ENCODE measurements at places on chromosomes 2 and 18.

DNA sequence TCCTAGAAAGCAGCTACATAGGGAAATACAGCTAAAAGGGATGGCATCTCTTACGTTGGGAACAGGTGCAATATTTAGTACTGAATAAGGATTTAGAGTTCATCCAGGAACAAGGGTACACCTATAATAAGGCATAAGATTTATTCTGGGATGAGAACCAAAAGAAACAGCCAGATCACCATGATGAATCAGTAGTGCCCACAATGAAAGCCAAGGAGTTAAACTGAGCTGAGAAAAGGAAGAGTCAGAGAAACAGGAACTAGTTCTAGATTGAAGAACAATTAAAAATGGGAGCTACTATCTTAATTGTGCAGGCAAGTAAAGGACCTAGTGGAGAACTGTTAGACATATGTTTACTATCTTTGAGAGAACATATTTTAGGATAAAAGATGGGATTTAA, 692.3 kb downstream of the LRP1B start:
- no peak for DNase-seq

- DNase-seq = no peak
Observed at GRCh38 chr2:102122115-102122514, 20.4 kb upstream of the IL1R1 start.

DNA sequence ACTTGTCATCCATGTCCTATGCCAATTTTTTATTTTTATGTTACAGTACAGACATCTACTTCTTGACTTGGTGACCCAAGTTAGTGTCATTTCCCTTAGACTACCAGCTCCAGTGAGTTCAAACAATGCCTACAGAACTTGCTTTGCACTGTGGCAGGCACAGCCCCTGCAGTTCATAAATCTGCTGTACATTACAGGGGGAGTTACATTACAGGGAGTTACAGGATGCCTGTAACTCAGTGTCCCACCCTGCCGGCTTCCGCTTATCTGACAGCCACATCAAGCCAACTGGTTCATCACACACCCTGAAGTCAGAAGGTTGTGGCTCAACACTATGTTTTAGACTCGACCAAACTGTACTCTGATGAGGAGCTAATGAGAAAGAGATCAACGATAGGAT, 7.8 kb upstream of the NPAS2 start:
- no peak for DNase-seq

DNA sequence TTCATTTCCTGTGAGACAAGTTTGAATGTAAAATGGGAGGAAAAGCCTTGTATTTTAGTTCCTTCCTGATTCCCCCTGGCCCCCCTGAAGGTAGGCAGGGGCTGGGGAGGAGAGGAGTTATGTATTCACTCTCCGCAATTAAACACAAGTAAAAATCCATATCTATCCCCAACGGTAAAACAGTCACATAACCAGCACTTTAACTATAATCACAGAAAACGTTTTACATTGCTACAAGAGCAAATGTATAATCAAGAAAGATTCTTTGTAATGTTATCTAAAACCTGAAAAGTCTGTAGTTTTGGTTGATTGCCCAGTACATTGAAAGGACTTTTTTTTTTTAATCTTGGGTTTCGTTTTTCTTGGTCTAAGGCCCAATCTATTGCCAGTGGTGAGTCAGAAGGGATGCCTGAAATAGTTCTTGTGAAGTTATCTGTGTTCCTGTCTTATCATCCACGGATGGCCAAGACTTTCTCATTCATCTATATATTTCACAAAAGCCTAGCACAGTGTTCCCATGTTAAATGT, 34.5 kb upstream of the CCNYL1 start:
- no peak for DNase-seq

- no peak for DNase-seq
Observed at GRCh38 chr18:48611785-48612480, 73.1 kb downstream of the CTIF start.

DNA sequence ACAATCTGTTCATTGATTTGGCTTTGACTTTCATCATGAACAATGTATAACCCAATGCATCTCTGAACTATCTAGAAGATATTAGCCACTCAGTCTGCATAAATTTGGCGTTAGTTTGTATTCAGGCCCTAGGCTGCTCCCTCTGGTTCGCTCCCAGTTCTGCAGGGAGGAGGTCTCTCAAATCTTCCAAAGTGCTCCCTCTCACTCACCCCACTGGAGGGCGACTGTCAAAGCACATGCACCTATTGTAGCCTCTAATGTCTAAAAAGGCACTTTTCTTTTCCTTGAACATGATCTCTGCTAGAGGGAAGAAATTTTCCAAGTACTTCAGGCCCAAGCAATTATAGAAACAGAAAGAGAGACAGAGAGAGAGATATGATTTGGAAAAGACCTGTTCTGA, 291.5 kb downstream of the TDRD15 start:
- no peak for DNase-seq

- DNase-seq = no peak
Observed at GRCh38 chr2:209095432-209095831, 328.4 kb upstream of the MAP2 start.

DNA sequence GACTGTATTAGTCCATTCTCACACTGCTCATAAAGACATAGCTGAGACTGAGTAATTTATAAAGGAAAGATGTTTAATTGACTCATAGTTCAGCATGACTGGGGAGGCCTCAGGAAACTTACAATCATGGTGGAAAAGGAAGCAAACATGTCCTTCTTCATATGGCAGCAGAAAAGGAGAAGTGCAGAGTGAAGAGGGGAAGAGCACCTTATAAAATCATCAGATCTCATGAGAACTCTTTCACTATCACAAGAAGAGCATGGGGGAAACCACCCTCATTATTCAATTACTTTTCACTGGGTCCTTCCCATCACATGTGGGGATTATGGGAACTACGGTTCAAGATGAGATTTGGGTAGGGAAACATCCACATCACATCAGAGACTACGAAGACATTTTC, 43.0 kb upstream of the CAVIN2 start:
- DNase-seq = no peak

DNA sequence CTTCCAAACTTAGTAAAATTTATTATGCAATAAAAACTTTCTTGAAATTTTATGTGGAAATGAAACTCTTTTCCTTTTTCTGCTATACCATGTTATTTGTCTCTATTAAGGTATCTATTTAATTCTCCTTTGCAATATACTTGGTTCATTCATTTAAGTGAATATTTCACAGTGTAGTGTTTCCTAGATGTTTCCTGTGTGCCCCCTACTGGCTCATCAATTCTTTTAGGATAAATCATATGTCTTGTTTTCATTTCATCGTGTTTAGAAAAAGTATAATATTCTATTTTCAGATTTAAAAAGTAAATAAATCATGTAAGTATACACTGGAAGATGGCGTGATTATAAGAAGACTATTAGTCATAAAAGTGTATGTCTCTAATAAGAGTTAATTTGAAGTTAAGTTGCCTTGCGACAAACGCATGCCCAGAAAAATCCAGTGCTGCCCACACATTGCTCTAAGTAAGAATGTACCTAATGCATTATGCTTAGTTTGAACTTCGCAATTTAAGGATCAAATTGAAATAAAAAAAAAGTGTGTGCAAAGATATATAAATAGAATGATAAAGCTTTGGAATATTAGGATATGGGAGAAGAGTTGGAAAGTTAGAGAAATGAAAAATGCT, 525.4 kb downstream of the KCNJ3 start:
- DNase-seq = no peak

DNA sequence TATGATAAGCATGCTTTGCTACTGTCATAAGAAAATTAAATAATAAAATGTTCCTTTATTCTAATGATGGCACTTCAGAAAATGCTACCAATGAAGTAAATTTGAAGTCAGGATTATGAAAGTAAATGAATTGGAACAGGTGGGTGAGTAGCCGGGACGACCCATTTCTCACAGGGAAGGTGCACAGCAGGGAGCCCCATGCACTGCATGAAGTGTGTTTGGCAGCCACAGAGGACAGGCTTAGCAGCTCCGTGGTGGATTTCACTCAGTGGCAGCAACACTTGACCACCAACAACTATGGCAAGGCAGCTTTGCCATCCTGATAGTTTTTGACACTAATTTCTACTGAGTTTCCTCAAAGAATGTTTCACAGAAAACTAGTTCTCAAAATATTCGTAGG, 146.3 kb downstream of the ATL2 start:
- no peak for DNase-seq

GRCh38 chr2:238339395-238339780, 19.1 kb downstream of the TRAF3IP1 start:
- no peak for DNase-seq

GRCh38 chr2:170739507-170740046, 24.4 kb downstream of the SP5 start:
- no peak for DNase-seq

GRCh38 chr2:212845941-212846340, 305.5 kb downstream of the IKZF2 start:
- DNase-seq = no peak

DNA sequence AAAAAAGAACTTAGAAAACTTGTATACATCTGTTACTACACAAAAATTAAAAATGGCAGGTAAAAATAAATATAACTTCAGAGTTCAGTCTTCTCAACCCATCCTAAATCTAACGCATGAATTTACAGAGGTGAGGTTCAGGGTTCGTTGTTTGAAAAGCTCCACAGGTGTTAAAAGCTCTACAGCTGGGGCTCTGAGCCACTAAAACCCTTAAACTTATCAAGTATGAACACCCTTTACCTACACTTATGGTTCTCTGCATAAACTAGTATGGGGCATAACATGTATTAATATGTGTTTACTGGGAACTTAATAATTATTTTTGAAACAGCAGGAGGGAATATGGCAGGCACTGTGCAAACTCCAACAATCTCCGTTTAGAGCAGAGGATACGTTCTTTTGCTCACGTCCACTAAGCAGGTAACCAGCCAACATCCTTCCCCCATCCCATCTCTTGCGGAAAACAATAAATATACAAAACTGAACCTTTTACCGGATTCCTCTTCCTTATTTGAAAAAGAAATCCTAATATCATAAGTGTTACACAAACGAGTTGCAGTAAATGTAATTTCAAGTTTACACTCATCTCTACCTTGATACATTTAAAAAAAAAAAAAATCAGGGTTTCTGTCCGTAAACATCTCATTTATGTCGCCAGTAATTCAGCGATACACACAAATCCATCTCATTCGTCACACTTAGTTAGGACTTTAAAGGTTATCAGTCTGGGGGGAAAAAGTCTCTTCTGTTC, 1.3 kb downstream of the PIAS2 start:
- no peak for DNase-seq

DNA sequence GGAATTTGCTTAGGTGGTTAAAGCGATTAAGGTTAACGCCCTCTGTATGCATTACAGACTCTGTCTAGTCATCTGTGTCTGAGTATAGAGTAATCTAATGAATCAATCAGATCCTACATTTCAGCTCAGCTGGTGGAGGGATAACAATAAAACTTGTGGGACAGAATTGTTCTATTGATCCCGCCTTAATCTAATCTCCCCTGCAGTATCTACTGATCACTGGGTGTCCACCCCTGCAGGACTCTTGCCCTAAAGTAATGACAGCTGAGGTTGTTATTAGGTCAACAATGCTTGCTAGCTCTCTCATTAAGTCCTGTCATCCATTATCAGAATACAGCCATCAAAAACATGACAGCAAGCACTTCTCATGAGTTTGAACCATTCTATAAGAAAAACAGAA, 462.6 kb upstream of the TMEFF2 start:
- no peak for DNase-seq

DNA sequence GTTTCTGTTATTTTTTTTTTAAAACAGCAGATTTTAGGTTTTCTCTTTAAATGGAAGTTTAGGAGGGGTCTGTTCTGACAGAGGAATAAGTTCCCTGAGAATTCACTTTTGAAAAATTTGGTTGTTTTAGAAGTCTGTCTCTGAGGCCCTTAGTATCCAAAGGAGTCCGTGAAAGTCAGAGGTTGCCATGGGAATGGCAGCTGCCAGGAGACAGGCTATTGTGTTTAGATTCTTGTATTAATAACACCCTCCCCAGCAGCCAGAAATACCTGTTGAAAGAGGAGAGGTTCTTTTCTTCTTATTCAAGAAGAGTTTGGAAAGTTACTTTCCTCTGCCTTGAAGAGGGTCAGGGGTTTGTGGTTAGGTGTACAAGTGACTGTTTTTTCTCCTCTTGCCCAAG, 29.5 kb downstream of the TNP1 start:
- no peak for DNase-seq

- DNase-seq = no peak
Observed at GRCh38 chr18:74376523-74376922, 60.9 kb downstream of the C18orf63 start.

- DNase-seq = no peak
Observed at GRCh38 chr2:102317715-102318114, 6.4 kb downstream of the IL1RL1 start.

- no peak for DNase-seq
Observed at GRCh38 chr2:235314371-235314930, 179.4 kb upstream of the AGAP1 start.

DNA sequence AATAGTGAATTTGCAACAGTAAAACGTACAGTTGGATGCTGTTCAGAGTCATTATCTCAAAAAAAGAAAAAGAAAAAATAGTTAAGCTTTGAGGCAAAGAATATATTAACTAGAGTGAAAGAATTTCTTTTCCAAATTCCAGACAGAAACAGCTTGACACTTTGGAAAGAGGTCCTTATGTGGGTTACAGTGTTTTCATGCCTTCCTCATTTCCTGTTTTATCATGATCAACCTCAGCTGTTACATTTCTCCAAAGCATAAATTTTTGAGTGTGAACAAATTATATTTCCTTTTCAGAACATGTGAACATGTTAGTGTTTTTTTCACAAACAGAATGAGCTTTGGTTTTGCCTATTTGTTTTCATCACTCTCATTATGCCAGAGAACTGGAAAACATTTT, 13.6 kb downstream of the FRZB start:
- DNase-seq = no peak

DNA sequence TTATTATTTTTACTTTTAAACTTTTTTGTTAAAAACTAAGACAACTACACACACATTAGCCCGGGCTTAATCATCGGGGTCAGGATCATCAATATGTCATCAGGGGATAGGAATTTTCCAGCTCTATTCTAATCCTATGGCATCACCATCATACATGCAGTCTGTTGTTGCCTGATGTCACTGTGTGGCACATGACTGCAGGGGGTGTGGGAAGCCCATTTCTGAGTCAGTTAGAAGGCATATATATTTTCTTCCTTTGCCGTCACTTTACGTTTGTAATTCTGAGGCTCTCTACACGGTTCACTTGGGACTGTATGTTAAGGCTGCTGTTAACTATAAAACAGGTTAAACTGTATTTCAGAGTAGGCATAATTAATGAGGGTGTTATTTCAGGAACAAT, 144.4 kb upstream of the ITGA6 start:
- no peak for DNase-seq

DNA sequence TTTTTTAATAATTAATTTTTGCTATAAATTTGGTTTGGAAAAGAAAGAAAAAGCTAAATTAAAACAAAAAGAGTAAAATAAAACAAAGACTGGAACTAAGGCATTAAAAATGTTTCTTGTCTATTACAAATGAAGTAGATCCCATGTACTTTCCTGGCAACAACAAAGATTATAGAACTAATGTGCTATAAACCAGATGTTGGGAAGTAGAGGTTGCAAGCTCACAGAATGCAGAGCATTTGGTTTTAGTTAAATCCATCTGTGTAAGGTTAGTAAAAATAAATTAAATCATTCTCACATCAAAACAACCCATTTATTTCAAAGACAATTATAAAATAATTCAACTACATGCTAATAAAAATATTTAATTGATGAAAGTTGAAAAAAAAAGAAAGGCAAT, 157.2 kb upstream of the ZC3H15 start:
- DNase-seq = no peak
